ENCODE measurements at places on chromosomes 6 and 20.
A peak's percentile ranks its signal among the peaks of the same experiment; 100 is the strongest.

DNA sequence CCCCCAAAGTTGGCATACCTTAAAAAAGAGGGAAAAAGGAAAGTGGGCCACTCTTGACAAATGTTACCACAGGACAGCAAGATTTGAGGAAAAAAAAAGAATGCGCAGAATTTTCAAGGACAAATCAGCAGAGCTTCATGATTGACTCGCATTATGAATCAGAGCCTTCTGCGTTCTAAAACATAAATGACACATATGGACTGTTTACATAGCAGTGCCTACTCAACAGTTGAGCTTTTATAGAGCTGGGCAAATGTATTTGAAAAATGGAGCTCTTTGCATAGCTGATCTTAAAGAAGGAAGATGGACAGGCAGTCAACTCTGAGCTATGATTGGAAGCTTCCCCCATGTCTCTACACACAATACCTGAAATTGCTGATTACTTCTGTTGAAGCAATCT, 213.2 kb upstream of the NT5E start:
- peak; percentile 25 for DNase-seq

DNA sequence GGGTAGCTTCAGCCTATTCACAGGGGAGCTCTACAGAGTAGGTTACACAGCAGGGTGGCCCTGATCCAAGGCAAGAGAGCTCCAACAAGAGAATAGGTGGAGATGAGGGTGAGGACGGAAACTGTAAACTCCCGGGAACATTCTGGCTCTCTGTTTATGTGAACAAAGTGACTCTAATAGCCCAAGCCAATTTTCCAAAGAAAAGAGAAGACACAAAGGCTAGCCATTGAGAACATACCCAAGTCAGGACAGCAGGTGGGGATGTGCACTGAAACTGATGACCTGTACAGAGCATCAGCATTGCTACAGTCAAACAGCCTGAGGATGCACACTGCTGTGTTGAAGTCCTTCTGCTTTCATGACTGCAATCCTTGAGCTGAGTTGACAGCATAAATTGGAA, 136.0 kb upstream of the TOP1 start:
- no peak for DNase-seq

DNA sequence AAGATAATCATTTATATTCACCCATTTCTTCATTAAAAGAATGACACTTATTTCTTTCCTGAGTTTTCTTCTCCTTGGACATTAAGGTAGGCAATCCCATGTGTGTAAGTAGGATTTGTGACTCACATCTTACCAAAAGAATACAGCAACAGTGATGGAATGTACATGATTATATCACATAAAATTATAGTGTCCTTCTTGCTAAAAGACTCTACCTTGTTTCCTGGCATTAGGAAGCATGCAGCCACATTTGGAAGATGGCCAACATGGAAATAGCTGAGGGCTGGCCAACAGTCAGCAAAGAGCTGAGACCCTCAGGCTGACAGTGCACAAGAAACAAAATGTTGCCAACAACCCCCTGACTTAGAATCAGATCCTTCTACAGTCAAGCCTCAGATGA, 327.9 kb upstream of the MARCKS start:
- peak; percentile 59 for DNase-seq

GRCh38 chr6:3311826-3312225, 53.1 kb downstream of the PSMG4 start:
- no peak for DNase-seq

GRCh38 chr6:22353101-22353500, 56.3 kb upstream of the PRL start:
- no peak for DNase-seq

- DNase-seq: peak; percentile 26
These were observed 378.4 kb downstream of the ARHGAP18 start for GRCh38 chr6:129331450-129332138.

DNA sequence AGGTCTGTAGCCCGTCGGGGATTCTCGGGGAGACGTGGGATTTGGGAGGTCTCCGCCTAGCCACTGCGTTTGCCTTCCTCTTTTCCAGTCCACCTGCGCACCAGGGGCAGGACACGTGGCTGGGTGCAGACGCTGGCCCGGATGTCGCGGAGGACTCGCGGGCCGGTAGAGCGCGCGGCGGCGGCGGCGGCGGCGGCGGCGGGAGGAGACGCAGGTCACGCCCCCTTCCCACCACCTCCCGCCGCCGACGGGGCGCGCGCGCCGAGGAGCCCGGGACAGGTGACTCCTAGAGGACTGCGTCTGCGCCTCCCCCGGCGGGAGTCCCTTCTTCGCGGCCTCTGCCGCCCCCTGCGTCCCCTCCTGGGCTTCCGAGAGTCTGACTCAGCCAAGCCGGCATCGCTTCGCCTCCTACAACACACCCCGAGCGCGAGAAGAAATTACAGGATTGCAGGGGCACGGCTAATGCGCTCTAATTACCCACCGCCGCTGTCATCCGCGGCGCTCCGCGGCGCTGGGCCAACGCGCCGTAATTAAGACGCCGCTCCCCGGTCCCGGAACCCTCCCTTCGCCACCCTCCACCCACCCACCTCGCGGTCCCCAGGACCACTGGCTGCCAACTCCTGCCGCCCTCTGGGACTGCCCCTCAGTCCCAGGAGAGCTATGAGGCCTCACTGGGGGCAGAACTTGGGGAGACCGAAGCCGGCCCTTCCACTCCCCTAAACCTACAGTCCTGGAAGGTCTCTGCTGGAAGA, 124.5 kb downstream of the MRPL14 start:
- DNase-seq: peak; percentile 57

DNA sequence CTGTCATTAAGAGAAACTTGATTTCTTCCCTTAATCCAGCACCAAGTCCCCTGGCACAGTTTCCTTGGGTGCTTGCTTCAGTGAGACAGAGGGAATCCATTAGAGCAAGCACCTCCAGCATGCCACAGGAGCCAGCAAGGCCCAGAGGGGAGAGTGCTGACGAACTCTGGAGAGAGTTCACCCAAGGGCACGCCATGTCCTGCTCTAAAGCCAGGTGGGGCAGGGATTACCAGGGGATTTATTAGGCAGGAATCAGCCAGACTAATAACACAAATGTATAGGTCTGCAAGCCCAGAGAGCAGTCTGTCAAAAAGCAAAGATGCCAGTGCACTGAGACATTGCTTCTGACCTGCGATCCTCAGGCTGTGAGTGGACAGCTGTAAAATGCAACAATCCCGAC, 155.4 kb upstream of the SYNDIG1 start:
- no peak for DNase-seq

DNA sequence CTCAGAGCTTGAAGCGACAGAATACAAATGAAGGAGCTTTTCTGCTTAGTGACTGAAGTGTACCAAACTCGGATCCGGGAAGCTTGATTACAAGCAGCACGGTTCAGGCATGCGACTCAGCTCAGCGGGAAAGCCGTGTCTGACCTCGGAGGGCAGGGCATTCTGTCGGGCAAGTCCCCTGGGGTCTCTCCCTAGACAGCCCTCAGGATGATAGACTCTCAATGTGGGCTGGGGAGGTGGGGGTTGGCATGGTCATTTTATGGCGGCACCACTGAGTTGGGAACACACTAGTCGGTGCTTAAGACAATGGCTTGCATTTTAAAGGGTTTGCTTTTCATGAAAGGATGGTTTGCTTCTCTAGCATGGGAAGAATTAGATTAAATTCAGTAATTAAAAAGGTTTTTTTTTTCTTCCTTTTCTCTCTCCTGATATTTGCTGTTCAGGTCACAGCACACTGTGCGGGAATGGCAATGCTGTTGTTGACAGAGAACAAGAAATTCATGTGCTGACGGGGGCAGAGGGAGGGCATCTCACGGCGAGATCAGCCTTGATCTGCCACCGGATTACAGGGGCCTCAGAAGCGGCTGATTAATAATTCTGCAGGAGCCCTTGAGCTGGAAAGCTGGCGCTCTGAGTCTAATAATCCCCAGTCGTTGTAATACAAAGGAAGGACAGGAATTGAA, 80.7 kb upstream of the TRAF3IP2 start:
- no peak for DNase-seq

All from epithelial cell of esophagus (primary cell).